ENCODE measurements at places on chromosomes 6 and 20. TPM values are rescaled to one million over a fixed set of nuclear protein-coding genes. Genes with fewer than 3 reads are reported as not detected.

The ZNF311 gene
- 3.1 TPM for total RNA-seq

The C6orf141 gene
- 4.0 TPM for total RNA-seq

The TBXT gene
- not detected for total RNA-seq

The CCN2 gene
- total RNA-seq: 159 TPM

Measured in lung (tissue), 17 donors.